CD4-positive, alpha-beta T cell treated with Interleukin-12 subunit alpha and Interleukin-12 subunit beta, for 1 hour (primary cell): ENCODE measurements at places on chromosomes 2 and 18.

DNA sequence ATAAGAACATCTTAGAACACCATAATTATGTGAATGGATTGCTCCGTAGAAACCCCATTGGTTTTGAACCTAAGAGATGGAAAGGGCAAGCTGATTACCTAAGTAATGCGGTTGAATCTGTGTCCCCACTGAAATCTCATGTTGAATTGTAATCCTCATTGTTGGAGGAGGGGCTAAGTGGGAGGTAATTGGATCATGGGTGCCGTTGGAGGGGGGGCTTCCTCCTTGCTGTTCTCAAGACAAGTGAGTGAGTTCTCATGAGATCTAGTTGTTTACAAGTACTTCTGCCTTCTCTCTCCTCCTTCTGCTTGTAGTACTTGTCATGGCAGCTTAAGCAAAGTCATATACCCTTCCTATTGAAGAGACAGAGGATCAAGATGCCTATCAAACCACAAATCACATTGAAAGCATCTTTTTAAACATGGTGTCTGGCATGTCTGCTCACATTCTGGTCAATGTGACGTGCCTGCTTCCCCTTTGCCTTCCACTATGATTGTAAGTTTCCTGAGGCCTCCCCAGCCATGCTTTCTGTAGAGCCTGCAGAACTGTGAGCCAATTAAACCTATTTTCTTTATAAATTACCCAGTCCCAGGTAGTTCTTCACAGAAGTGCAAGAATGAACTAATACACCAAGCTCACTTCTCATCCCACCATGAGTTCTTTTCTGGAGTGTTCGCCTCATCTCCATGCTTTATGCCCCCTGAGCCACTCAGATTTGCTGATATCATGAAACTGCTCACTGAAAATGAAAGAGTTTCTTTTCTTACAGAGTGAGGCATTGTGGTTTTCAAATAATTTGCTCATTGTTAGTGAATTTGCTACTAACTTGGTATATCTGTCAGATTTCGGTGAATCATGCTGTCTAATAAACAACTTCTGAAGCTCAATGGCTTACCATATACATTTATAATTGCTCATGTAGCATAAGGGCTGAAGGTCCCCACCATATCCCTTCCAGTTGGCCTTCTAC, 23.6 kb downstream of the KCNE4 start:
- DNase-seq: no peak

DNA sequence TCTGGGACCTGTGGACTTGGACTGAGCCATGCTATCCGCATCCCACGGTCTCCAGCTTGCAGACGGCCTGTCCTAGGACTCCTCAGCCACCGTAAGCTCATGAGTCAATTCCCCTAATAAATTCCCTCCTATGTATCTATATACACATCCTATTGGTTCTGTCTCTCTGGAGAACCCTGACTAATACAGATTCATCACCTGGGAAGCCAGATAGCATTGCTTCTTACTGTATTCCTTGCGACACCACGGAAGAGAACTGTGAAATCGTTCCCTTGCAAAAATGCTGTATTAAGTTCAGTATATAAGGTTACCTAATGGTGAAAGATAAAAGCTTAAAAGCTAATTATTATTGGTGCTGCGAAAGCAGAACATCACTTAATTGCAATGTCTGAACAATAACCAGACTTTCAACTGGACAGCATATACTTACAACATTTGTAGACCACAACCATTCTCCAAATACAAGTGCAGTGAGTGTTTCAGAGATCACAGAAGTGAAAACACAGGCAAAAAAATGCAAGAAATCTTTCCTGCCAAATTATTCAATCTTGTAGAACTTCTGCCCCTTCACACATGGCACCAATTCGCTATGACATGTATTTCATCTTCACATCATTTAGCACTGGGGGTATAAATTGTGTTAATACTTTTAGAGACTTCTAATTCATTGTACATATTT, 352.9 kb downstream of the TXNL1 start:
- DNase-seq: no peak

- DNase-seq: no peak
These were observed 1374.9 kb upstream of the CELF4 start for GRCh38 chr18:38940475-38940862.

DNA sequence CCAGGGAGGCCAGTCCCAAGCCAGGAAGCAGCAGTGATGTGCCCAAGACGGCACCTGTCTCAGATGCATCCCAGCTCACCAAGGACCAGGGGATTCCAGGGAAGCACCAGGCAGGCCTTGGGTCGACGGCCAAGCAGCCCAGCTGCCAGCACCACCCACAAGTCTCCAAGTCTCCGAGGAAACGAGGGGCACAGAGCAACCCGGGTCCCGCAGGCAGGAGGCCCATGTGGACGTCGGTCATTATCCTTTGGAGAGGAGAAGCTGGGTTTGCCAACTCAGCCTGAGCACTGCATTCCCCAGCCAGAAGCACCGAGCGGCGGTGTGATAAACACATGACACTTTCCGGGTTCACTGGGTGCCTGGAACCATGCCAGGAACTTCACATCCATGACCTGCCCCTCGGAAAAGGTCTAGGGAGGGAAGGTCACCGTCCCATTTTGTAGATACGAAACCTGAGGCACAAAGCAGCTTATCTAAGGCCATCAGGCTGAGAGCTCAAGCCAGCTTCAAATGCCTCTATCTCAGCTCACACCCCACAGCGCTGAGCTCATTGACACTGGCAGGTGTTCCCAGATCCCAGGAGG, 104.5 kb downstream of the ZNF516 start:
- no peak for DNase-seq

DNA sequence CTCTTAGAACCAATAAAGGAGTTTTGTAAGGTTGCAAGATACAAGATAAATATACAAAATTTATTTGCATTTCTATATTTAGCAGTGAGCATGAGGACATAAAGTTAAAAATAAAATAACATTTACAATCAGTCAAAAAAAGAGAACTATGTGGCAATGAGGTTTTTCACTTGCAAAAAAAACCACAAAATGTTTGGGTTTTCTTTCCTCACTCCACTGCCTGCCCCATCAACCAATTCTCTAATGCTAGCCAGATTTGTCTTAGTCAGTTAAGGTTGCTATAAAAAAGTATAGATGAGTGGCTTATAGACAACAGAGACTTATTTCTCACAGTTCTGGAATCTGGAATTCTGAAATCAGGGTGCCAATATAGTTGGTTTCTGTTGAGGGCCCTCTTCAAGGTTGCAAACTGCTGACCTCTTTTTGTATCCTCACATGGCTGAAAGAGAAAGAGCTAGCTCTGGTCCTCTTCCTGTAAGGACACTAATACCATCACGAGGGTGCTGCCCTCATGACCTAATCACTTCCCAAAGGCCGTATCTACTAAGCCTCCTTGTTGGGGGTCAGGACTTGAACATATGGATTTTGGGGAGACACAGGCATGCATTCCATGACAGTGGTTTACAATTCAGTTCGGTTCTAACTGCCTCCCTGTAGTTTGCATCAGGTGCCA, 566.2 kb downstream of the GALR1 start:
- no peak for DNase-seq

- no peak for DNase-seq
These were observed 176.3 kb downstream of the INHBB start for GRCh38 chr2:120522151-120522751.

DNA sequence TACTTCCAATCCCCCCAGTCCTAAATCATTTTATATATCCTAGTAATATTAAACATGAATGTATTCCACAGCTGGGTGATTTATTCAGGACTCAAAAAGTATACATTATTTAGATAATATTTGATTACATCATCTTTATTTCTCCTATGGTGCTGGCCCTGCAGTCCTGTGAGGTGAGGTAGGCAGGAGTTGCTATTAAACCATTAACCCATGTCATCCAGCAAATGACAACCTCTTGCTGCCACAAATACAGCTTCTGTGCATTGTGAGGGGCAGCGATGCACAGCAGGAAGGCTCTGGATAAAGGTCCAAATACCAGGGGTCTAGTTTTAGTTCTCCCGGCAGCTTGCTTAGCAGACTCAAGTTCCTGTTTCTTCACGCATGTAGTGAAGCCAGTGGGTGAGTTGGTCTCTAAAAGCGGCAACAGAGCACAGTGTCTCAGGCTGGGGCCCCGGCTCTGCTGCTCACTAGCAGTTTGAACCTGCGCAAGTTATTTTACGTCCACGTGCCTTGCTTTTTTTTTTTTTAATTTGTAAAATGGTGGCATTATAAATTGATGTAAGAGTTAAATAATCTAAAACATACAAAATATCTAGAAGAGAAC, 36.1 kb downstream of the INSIG2 start:
- no peak for DNase-seq

GRCh38 chr18:52596748-52597435, 256.9 kb downstream of the DCC start:
- DNase-seq: no peak

DNA sequence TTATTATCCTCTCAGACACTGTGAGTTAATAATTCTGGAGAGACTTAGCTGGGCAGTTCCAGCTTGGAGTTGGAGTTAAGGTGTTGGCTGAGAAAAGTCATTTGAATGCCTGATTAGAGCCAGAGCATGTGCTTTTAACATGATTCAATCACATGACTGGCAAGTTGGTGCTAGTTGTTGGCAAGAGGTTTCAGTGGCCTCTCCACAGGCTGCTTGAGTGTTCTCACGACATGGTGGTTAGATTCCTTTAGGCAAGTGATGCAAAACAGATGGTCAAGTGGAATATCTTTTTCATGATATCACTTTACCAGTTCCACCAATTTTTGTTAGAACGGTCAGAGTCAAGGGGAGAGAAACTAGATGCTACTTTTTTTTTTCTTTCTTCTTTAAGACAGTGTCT, 262.7 kb upstream of the FN1 start:
- no peak for DNase-seq

GRCh38 chr2:55985406-55985805, 61.8 kb upstream of the EFEMP1 start:
- DNase-seq: no peak
